Stimulated activated naive B cell treated with anti-CD40 and anti-IgM and Interleukin-4, amounts not matched to agents 10 μg/mL and 1 μg/mL and 100 μg/mL, for 72 hours (primary cell): ENCODE measurements at places on chromosomes 2 and 18.

DNA sequence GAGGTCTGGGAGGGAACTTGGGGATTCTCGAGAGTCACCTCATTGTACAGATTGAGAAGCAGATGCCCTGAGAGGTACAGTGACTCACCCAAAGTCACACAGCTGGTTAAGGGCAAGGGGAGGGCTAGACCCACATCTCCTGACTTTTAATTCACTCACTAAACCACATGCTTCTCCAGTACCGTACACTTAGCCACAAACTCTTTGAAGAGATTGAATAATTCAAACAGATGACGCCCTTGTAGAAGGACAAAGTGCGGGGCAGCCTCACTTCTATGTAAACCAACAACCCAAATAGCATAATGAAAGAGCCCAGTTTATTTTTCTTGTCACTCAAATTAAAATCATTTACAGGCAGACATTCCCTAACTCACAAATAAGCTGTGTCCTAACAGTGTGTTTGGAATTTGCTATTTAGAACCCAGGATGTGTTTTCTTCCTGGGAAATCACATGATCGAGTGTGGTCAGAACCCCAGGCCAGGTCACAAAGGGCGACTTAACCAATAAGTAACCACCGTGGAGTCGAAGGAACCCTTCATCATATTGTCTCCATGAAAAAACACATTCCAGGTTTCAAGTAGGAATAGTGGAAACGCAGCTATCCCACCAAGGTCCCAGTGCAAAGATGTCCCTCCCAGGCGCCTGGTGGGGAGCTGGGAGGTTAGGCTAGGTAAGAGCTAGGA lies 35.8 kb upstream of the PTPN4 start:
- H3K27me3 ChIP-seq: no peaks in the 10 kb centered on the region
- H3K4me1 ChIP-seq: no peaks in the 10 kb centered on the region
- no peak for DNase-seq
- no peak overlapping the region for H3K4me3 ChIP-seq

DNA sequence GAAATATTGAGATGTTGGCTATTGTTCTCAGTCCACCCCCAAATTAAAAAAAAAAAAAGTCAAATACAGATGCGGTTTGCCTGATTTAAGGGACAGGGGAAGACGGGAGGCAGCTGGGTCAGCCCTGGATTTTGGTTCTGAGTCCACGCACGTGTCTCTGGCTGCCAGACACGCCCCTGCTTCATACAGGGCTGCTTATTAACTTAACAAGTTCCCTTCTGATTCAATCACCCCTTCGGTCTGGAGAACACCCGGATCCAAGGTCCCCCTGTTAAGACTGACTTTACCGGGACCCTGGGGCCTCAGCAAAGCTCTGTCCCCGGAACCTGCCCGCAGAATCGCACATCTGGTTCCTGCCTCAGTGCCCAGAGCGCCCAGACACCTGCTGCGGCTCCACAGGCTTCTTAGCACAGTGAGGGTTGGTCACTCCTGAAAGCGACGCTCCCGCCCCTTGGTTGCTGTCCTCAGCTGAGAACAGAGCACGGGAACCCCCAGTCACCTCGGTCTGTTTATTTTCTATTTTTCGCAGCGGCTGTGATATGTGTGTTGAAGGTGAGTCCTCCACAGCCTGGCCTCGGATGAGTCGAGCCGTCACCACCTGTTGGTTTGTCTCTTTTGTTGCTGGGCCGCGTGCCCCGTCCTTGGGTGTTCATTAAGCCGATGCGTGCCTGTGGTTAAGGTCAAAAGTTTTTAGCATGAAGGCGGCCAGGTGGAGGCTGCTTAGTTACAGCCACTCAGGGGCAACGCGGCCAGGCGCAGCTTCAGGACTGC lies 57.2 kb downstream of the RTP5 start:
- H3K36me3 ChIP-seq: peaks cover 9% of the 10 kb centered on the region
- H3K4me3 ChIP-seq: no peak overlapping the region
- no peak for DNase-seq
- peaks cover 11% of the 10 kb centered on the region for H3K4me1 ChIP-seq
- no peak overlapping the region for H3K27ac ChIP-seq

- H3K27me3 ChIP-seq: no peaks in the 10 kb centered on the region
- H3K36me3 ChIP-seq: peaks cover 11% of the 10 kb centered on the region
- DNase-seq: no peak
- H3K4me3 ChIP-seq: no peak overlapping the region
Measured at GRCh38 chr18:57635003-57635822, 13.6 kb upstream of the NARS1 start.

DNA sequence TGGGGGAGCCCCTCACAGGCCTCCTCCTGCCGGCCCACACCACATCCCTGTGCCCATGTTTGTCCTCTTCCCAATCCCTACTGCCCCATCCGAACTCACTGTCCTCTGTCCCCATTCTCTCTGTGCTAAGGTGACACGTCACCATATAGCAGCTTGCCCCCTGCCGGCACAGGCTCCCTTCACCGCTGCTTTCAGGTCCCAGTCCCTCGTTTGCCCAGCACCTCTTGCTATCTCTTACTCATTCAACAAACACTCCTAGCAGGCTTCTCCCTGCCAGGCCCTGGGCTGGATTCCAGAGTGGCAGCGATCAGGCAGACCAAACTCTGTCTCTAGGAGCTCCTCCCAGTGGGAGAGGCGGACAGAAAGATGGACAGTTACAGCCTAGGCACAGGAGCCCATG lies 74.3 kb downstream of the TFCP2L1 start:
- H3K27me3 ChIP-seq: no peaks in the 10 kb centered on the region
- no peak for DNase-seq
- no peaks in the 10 kb centered on the region for H3K4me1 ChIP-seq
- no peak overlapping the region for H3K27ac ChIP-seq

DNA sequence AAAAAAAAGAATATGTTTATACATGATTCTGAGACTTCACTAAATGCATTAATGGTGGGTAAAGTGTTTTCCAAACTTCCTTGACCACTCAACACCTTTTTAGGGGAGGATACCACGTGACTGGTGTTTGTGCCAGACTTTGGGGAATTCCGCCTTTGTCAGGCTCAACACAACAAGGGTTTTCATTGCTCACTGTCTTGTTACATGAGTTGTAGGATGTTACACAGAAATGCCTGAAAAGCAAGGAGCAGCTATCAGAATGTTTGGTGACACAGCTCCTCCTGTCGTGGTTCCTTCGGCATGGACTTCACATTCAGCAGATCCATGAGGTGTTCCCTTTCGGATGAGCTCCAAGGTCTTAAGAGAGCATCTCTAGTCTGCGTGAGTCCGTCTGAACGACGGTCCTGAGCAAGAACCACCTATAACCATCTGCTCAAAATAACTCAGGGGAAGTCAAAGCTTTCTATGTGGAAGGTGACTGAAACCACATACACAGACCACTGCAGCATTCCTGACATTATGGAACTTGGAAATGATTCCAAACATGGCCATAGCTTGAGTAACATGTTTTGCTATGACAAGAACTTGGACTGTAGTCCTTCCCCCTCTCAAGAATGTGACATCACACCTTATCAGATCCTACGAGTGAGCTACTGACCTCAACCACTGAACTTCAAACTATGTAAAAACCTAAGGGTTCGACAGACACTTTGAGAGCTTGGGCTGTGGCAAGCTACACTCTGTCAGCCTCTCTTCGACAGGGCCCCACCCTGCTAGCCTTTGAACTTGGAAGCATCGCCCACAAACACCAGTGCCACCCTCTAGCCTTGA lies 57.5 kb downstream of the MCFD2 start:
- H3K27ac ChIP-seq: no peak overlapping the region
- H3K27me3 ChIP-seq: peaks cover 4% of the 10 kb centered on the region
- DNase-seq: no peak
- no peak overlapping the region for H3K4me3 ChIP-seq
- H3K36me3 ChIP-seq: no peaks in the 10 kb centered on the region

DNA sequence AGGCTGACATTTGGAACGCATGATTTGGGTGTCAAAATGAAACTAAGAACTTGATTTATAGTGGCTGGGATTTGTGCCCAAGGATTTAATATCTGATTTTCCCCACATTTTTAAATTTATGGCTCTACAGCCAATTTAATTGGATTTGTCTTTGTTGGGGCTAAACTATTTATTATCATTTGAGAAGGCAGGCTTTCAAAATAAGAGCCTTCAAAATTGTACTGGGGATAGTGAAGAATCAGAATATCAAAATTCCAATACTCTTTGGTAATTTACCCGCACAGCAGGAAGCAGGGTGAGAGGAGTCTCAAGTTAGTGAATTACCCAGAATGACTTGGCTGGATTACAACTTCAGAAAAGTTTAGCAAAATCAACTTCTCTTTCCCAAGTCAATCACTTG lies 278.1 kb downstream of the LRATD1 start:
- H3K4me3 ChIP-seq: no peak overlapping the region
- no peaks in the 10 kb centered on the region for H3K4me1 ChIP-seq
- no peaks in the 10 kb centered on the region for H3K27me3 ChIP-seq
- no peak overlapping the region for H3K27ac ChIP-seq
- no peaks in the 10 kb centered on the region for H3K36me3 ChIP-seq

DNA sequence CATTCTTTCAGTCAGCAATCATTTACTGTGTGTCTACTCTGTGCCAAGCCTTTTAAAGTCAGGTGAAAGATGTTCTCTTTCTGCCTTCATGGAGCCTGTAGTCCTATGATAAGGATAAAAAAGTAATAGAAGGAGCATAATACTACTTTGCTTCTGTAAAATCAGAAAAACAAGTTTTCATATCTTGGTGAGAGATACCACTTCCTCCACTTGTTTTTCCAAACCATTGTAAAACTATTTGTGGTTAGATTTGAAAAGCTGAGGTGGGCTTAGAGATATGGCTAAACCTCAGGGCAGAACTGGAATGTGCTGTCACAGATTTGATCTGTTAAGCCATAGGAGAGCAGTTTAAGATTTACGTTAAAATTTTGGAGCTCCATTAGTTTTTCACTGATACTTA lies 104.7 kb upstream of the FAM117B start:
- H3K27me3 ChIP-seq: no peaks in the 10 kb centered on the region
- no peaks in the 10 kb centered on the region for H3K4me1 ChIP-seq
- no peak overlapping the region for H3K27ac ChIP-seq
- no peak overlapping the region for H3K4me3 ChIP-seq
- H3K36me3 ChIP-seq: no peaks in the 10 kb centered on the region

GRCh38 chr2:231315896-231316295 lies 79.6 kb upstream of the B3GNT7 start:
- DNase-seq: no peak
- peak overlapping the region; percentile 13 for H3K4me3 ChIP-seq
- H3K4me1 ChIP-seq: peaks cover 27% of the 10 kb centered on the region
- H3K27me3 ChIP-seq: no peaks in the 10 kb centered on the region
- peaks cover 31% of the 10 kb centered on the region for H3K36me3 ChIP-seq

GRCh38 chr2:110853948-110854347 lies 121.6 kb downstream of the ACOXL start:
- peaks cover 10% of the 10 kb centered on the region for H3K27me3 ChIP-seq
- DNase-seq: no peak
- peaks cover 38% of the 10 kb centered on the region for H3K4me1 ChIP-seq

DNA sequence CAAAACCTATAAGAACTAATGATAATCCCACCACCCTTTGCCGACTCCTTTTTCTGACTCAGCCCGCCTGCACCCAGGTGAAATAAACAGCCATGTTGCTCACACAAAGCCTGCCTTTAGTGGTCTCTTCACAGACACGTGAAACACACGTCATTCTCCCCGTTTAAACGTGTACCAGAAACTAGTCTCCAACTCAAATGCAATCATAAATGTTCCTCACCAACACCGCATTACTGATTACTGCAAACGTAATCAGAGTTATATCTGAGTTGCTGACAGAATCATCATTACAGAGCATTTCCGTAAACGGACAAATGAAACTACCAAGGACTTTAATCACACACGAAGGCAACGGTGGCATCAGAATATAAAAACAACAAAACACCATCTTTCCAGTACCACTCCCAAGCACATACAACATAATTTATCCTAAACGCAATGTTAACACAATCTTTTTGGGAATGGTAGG lies 1.9 kb downstream of the CLK1 start:
- peaks cover 64% of the 10 kb centered on the region for H3K4me1 ChIP-seq
- H3K27ac ChIP-seq: peak overlapping the region; percentile 99
- DNase-seq: peak; percentile 35
- H3K4me3 ChIP-seq: peak overlapping the region; percentile 87
- H3K36me3 ChIP-seq: peaks cover 60% of the 10 kb centered on the region
